ENCODE measurements at places on chromosomes 2 and 18. TPM values are rescaled to one million over a fixed set of nuclear protein-coding genes. Genes with fewer than 3 reads are reported as not detected.

The SRD5A2 gene
- not detected for total RNA-seq

The ABCG5 gene
- not detected for total RNA-seq

The ZNF396 gene
- total RNA-seq = 0.32 TPM

The WNT6 gene
- not detected for total RNA-seq

The FLACC1 gene
- 3.0 TPM for total RNA-seq

The GKN1 gene
- total RNA-seq = not detected

The TMEM200C gene
- total RNA-seq = not detected

The ITGA4 gene
- 144 TPM for total RNA-seq

The ODC1 gene
- 54.6 TPM for total RNA-seq

The ASXL3 gene
- total RNA-seq = not detected

The MYCN gene
- not detected for total RNA-seq

The OSR1 gene
- total RNA-seq = not detected

The EGR4 gene
- total RNA-seq = not detected

The DLGAP1 gene
- total RNA-seq = not detected

The GATA6 gene
- not detected for total RNA-seq

The CCDC141 gene
- 19.5 TPM for total RNA-seq

The MDH1B gene
- total RNA-seq = 0.57 TPM

The PTPRM gene
- 0.76 TPM for total RNA-seq

The PLA2R1 gene
- total RNA-seq = not detected

The E2F6 gene
- total RNA-seq = 8.2 TPM

The C1QL2 gene
- not detected for total RNA-seq

The MC4R gene
- not detected for total RNA-seq

The SAG gene
- total RNA-seq = not detected

The BMPR2 gene
- 7.0 TPM for total RNA-seq

The C2orf76 gene
- total RNA-seq = 5.8 TPM

The MROH2A gene
- not detected for total RNA-seq

The TFCP2L1 gene
- total RNA-seq = 0.16 TPM

The CCDC85A gene
- not detected for total RNA-seq

The BUB1 gene
- 140 TPM for total RNA-seq

The SERPINB12 gene
- total RNA-seq = not detected

The KCNS3 gene
- total RNA-seq = not detected

The SOX11 gene
- total RNA-seq = not detected

The TUBA3E gene
- not detected for total RNA-seq

The LRRTM1 gene
- not detected for total RNA-seq

The WDR7 gene
- 44.2 TPM for total RNA-seq

The STARD6 gene
- not detected for total RNA-seq

The TRIM54 gene
- 0.26 TPM for total RNA-seq

The CHRNG gene
- total RNA-seq = not detected

The FAM161A gene
- total RNA-seq = 4.5 TPM

The SLC4A5 gene
- total RNA-seq = 1.6 TPM

The MITD1 gene
- 51.3 TPM for total RNA-seq

The COL6A3 gene
- total RNA-seq = 0.03 TPM

The CNOT11 gene
- 64.4 TPM for total RNA-seq

The RASGRP3 gene
- total RNA-seq = 3.7 TPM

The RAD51AP2 gene
- not detected for total RNA-seq

The LOXHD1 gene
- 0.63 TPM for total RNA-seq

The RAB6C gene
- total RNA-seq = not detected

The ZNF24 gene
- 48.8 TPM for total RNA-seq

The CACNB4 gene
- 0.29 TPM for total RNA-seq

The EML6 gene
- total RNA-seq = 1.3 TPM

The SGPP2 gene
- total RNA-seq = 0.11 TPM

The CREG2 gene
- total RNA-seq = not detected

The MAP2 gene
- total RNA-seq = not detected

All from activated CD8-positive, alpha-beta T cell treated with anti-CD3 and anti-CD28 coated beads, Interleukin-2, amount 10 ng/mL, durations not matched to agents 7 days and 5 days (primary cell).